ENCODE measurements at places on chromosomes 12 and 14. TPM values are rescaled to one million over a fixed set of nuclear protein-coding genes. Genes with fewer than 3 reads are reported as not detected.

Gene REC8
- total RNA-seq = 7.5 TPM

Gene KRT2
- not detected for total RNA-seq

Gene PTHLH
- 0.12 TPM for total RNA-seq

Gene GNB3
- 5.8 TPM for total RNA-seq

Gene MIPOL1
- total RNA-seq = 10.1 TPM

Gene TRPV4
- 1.8 TPM for total RNA-seq

Gene CCDC88C
- total RNA-seq = under 0.01 TPM

Gene ZFHX2
- 0.12 TPM for total RNA-seq

Gene CEBPE
- not detected for total RNA-seq

Gene TAS2R30
- 8.8 TPM for total RNA-seq

Gene FAM90A1
- total RNA-seq = 0.16 TPM

Gene GARIN6
- not detected for total RNA-seq

Gene PLA2G1B
- total RNA-seq = not detected

Gene MYF5
- not detected for total RNA-seq

Gene TRAFD1
- 49.0 TPM for total RNA-seq

Gene TEX52
- not detected for total RNA-seq

Gene ARL6IP4
- 104 TPM for total RNA-seq

Gene SYCP3
- total RNA-seq = 0.16 TPM

Gene PGF
- total RNA-seq = 129 TPM

Gene SCAF11
- total RNA-seq = 117 TPM

Gene ITGA5
- 326 TPM for total RNA-seq

Gene CATSPERB
- not detected for total RNA-seq

Gene TPPP2
- not detected for total RNA-seq

Gene STON2
- total RNA-seq = 162 TPM

Gene AQP6
- total RNA-seq = not detected

Gene KRT73
- total RNA-seq = not detected

Measured in hair follicle dermal papilla cell (primary cell).